ENCODE measurements at places on chromosomes 6 and 20.

- DNase-seq = no peak
Observed at GRCh38 chr6:38142178-38142902, 322.8 kb downstream of the ZFAND3 start.

- DNase-seq = no peak
Observed at GRCh38 chr20:39651645-39652325, 689.6 kb downstream of the DHX35 start.

GRCh38 chr20:60795651-60796050, 456.4 kb upstream of the CDH4 start:
- no peak for DNase-seq

GRCh38 chr20:51608061-51608460, 65.5 kb upstream of the NFATC2 start:
- DNase-seq = no peak

DNA sequence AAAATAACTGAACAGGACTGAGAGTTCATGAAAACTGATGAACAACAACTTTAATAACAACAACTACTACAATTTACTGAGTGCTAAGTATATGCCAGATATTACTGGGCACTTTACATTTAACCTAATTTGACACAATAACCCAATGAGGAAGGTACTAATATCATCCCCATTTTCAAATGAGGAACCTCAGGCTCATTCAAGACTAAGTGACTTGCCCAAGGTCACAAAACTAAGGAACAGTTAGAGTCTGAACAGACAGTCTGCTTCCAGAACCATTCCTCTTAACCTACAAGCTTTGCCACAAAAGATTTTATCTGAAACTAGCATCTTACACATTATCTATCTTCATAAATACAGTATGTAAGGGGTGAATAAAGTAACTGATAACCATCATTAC, 10.6 kb upstream of the NDRG3 start:
- no peak for DNase-seq

- DNase-seq = no peak
Observed at GRCh38 chr20:17854307-17854903, 114.2 kb downstream of the SNX5 start.

DNA sequence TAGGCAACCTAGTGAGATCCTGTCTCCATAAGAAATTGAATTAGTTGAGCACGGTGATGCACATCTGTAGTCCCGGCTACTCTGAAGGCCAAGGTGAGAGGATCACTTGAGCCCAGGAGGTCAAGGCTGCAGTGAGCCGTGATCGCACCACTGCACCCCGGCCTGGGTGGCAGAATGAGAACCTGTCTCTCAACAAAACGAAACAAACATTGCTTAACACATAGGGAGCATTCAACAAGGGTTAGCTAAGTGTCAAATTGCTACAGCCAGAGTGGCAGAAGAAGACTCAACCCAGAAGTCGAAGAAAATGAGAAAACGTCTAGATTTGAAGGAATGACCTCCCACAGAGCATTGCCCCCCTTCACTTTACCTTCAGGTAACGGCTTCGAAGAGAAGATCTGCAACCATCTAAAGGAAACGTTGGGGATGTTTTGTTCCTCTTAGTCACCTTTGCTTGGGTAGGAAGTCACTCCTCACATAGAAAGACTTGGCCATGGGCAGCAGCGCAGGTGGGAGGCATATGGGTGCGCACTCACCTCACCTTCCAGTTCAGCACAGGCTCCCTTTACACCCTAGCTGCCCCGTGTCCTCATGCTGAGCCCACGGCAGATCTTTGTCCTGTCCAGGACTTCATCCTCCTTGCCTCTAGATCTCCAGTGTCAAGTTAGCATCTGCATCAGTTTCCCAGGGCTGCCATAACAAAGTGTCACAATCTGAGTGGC, 63.7 kb upstream of the SHLD1 start:
- DNase-seq = no peak

DNA sequence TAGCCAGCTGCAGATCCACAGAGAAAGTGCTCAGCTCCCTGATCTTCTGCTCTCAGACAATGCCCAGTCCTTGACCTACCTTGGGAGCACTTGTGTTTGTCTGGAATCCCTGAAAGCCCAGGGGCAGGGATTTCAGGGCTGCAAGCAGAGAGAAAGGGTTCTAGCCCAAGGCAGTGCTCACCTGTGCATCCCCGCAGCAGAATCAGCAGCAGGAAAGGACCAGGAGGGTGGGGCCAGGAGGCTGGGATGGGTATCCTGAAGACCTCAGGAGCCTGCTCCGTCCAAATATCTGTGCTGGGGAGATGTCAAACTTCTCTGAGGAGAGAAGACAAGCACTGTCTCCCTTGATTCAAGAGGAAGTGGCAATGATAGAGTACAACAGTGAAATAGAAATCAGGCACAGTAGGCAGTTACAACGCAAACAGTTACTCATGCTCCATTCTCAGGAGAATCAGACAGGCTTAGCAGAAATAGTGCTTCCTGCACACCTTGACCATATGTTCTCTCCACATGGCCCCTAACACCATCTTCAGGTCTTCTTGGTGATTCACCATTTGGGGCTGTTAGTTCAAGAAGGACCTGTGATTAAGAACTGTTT, 28.7 kb upstream of the SIRPG start:
- no peak for DNase-seq

GRCh38 chr20:2840967-2841531, 504 bp downstream of the VPS16 start:
- peak; percentile 20 for DNase-seq

DNA sequence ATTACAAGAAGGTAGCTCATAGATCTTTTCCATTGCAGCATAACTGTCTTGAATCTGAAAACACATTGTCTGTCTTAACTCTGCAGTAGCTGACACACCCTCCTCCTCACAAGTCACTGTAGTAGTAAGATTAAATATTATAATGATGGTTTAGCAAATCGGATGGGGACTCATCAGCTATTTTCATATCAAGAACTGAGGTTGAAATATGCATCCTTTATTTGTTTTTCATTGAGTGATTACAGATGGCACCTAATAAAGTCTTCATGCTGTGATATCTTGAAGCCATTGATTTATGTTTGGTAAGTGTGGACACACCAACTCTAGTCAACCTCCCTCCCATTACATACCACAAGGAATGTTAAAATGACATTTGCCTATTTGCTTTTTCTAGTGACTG, 267.4 kb upstream of the TAB2 start:
- DNase-seq = no peak

DNA sequence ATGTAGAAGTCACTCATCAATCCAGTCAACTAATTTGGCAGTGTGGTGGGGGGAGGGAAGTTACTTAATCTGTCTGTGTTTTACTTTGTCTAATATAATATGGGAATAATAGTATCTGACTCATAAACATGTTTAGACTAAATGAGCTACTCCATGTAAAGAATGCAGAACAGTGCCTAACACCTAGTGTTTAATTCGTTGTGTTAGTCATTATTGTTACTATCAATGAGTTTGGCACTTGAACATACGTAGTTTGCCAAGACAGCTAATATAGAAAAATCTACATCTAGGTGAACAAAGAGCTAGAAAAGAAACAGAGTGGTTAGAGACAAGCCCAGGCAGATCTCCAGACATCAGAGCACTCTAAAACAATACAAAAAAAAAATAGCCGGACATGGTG, 49.1 kb downstream of the IRAK1BP1 start:
- DNase-seq = no peak

- no peak for DNase-seq
Observed at GRCh38 chr6:26121141-26122004, 34.1 kb downstream of the HFE start.

GRCh38 chr6:116106146-116106545, 5.5 kb downstream of the NT5DC1 start:
- no peak for DNase-seq

GRCh38 chr6:6695625-6696276, 107.2 kb downstream of the LY86 start:
- DNase-seq = no peak

- no peak for DNase-seq
Observed at GRCh38 chr20:51651921-51652549, 109.5 kb upstream of the NFATC2 start.

- DNase-seq = no peak
Observed at GRCh38 chr20:23456409-23456808, 3.7 kb upstream of the CST11 start.

DNA sequence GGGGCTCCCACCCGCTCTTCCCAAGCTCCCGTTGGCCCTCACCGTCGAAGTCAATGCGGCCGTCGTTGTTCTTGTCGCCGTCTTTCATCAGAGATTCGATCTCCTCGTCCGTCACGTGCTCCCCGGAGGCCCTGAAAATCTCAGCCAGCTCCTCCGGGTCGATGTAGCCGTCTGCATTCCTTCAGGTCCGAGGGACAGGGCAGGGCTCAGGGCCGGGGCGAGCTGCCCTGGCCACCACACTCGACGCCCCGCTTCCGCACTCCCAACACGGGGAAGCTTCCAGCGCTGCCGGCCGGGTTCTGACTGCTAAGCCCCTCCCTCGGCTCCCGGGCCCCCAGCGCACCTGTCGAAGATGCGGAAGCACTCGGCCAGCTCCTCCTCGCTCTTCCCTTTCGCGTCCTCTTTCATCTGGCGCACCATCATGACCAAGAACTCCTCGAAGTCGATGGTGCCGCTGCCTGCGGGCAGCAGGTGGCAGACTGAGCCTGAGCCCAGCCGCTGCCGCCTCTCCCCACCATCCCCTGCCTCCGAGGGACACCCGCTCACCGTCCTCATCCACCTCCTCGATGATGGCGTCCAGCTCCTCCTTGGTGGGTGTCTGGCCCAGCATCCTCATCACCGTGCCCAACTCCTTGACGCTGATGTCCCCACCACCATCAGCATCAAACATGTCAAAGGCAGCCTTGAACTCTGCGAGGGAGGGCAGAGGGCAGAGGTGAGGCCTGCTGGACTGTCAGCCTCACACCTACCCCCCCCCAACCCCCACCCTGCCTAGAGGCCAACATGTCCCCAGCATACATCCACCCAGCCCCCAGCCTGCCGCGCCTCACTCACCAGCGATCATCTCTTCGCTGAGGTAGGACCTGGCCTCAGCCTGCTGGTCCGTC, 2.9 kb downstream of the TNNC2 start:
- DNase-seq = peak; percentile 31

GRCh38 chr6:46002264-46002663, 13.4 kb downstream of the CLIC5 start:
- DNase-seq = no peak

GRCh38 chr6:25366903-25367545, 87.8 kb downstream of the CARMIL1 start:
- no peak for DNase-seq

GRCh38 chr20:7399114-7399513, 541.1 kb downstream of the HAO1 start:
- DNase-seq = no peak

DNA sequence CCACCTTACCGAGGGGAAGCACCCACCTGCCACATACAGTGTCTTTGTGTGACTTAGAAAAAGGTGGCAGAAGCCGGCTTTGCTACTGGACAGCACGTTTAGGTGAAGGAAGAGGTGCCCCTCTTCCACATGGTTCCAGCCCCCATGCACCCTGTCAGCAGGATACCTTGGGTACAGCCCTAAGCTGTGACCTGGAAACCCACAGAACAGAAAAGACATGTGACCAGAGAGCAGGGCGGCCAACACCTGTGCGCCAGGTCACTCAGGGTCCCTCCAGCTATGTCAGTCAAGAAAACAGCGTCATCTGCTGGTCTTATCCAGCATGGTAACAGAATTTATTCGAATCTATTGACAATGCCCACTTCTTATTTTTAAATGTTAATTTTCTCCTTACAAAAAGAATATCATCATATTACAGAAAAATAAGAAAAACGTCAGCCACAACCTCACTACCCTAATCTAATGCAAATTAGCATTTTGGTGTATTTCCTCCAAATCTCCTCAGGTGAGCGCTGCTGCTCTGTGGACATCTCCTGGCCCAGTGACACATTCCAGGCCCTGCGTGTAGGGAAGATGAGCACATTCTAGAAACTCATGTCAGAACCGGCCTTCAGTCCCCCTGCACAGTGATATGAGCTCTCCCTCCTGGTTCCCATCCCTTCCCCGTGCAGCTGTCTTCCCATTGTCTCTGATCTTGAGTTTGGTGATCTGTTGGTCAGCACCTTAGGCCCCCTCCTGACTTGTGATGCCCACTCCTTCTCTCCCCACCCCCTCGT, 37.2 kb downstream of the GTF2H5 start:
- no peak for DNase-seq

DNA sequence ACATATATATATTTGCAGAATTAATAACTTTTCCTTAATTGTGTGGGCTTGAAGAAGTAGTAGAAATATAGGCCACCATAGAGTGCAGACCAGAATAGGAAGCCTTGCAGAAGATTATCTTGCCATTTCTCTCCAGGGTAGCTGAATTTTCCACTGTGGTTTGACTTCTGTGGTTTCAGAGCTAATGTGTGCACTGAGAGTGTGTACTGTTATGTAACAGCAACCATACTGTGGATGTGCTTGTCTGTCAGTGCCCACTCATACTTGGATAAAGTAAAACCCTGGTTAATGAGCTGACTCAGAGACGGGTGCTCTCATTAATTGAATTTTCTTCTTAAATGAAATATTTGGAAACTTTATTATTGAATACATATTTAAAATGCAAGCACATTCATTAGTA, 57.2 kb downstream of the CEP43 start:
- DNase-seq = no peak

GRCh38 chr6:32816746-32817204, at the start of gene HLA-DOB:
TSS of gene HLA-DOB (minus strand) at chr6:32817002. CDS start at chr6:32816951, 51 bp downstream.
- DNase-seq = no peak

DNA sequence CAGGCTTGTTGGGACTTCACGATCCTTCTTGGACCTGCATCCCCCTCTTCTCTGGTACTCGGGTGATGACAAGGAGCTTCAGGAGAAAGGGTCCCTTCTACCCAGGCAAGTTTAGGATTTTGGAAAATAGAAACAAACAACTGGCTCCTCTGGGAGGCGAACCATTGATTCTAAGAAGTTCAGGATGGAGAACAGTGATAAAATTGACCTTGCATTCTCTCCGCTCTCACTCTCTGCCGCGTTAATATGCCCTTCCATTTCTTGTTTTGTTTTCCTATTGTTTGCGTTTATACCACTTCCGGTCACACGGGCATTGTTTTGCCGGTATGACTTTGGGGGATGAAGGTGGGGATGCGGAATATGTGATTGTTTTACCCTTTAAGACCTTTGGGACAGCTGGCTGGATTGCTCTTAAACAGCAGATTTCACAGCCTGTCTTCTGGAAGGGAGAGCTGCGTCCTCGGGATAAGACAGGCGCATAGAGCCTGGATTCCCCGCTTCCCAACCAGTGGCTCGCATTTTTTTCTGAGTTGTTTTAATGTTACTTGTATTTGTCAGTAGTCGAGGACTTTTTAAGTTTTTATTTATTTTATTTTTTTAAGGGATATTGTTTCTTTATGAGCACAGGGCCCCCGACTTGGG, 144.3 kb upstream of the ZNF184 start:
- no peak for DNase-seq
